ENCODE measurements at places on chromosomes 7 and 10. TPM values are rescaled to one million over a fixed set of nuclear protein-coding genes. Genes with fewer than 3 reads are reported as not detected.

Gene UBE3C
- total RNA-seq = 48.2 TPM

GRCh38 chr7:66604198-66604597 is 24.5 kb upstream of the KCTD7 start:
- no peaks in the 10 kb centered on the region for H3K36me3 ChIP-seq
- H3K4me3 ChIP-seq = no peak overlapping the region
- H3K27me3 ChIP-seq = no peaks in the 10 kb centered on the region
- DNase-seq = no peak

Gene LRIT1
- not detected for total RNA-seq

GRCh38 chr10:4656576-4657194 is 169.3 kb upstream of the AKR1E2 start:
- H3K36me3 ChIP-seq = no peaks in the 10 kb centered on the region
- no peak overlapping the region for H3K4me3 ChIP-seq
- DNase-seq = no peak
- no peaks in the 10 kb centered on the region for H3K27me3 ChIP-seq
- H3K4me1 ChIP-seq = no peaks in the 10 kb centered on the region

DNA sequence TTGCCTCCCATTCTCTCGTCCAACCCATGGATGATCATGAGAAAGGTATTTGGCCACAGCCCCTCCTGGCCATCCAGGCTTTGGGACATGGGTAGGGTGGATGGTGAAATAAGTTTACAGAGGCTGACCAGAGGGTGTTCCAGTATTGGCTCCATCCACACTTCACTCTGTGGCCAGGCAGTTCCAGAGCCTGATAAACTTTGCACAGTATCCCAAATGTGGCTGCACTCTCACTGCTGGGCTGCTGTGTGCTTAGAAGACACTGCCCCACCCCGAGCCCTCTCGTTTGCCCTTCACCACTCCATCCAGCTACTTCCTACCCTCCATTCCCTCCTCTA is 72.0 kb upstream of the ZMIZ1 start:
- no peaks in the 10 kb centered on the region for H3K36me3 ChIP-seq
- no peak overlapping the region for H3K4me3 ChIP-seq
- H3K4me1 ChIP-seq = peaks cover 6% of the 10 kb centered on the region
- H3K27me3 ChIP-seq = peaks cover 4% of the 10 kb centered on the region
- DNase-seq = no peak

- H3K27ac ChIP-seq = no peak overlapping the region
- no peaks in the 10 kb centered on the region for H3K36me3 ChIP-seq
- H3K27me3 ChIP-seq = no peaks in the 10 kb centered on the region
- no peak for DNase-seq
- no peaks in the 10 kb centered on the region for H3K4me1 ChIP-seq
- no peak overlapping the region for H3K4me3 ChIP-seq
Measured at GRCh38 chr7:123244768-123245167, 45.0 kb upstream of the SLC13A1 start.

- H3K36me3 ChIP-seq = no peaks in the 10 kb centered on the region
- no peak for DNase-seq
- no peaks in the 10 kb centered on the region for H3K4me1 ChIP-seq
- no peak overlapping the region for H3K27ac ChIP-seq
- no peak overlapping the region for H3K4me3 ChIP-seq
Measured at GRCh38 chr10:14823966-14824365, 13.9 kb downstream of the CDNF start.

Gene FAM25C
- total RNA-seq = not detected

Gene TSPAN14
- total RNA-seq = 31.7 TPM

DNA sequence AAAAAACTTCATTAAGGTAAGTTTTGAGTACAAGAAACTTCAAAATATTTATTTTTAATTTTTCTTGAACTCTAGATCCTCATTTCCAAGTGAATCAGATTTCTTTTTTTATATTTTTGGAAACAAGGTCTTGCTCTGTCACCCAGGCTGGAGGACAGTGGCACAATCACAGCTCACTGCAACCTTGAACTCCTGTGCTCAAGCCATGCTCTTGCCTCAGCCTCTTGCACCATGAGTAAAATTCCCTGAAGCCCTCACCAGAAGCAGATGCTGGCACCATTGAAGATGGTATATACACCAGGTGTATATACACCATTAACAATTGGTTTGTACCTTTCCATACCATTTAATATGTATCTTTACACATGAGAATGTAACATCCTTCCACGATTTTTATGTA is 45.1 kb upstream of the ODAD2 start:
- no peak overlapping the region for H3K4me3 ChIP-seq
- H3K36me3 ChIP-seq = no peaks in the 10 kb centered on the region
- no peaks in the 10 kb centered on the region for H3K27me3 ChIP-seq
- no peaks in the 10 kb centered on the region for H3K4me1 ChIP-seq
- H3K27ac ChIP-seq = no peak overlapping the region

Gene TAS2R5
- 0.45 TPM for total RNA-seq

DNA sequence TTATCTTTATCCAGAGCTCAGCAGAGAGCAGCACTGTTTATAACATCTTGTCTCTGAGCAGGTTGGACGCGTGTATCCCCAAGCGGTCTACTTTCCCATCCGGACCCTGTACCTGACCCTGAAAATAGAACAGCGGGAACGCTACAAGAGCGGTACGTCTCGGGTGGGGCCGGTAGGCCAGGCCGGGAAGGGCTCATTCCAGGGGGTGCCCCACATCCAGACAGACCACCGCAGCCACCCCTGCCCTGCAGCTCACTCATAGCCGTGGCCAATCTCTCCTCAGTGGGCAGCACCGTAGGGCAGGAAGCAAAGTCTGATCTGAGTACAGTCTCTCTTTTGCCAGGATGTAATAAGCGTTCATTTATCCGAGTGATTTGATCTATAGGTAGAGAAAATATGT is 113.7 kb downstream of the TRRAP start:
- H3K27ac ChIP-seq = no peak overlapping the region
- peaks cover 51% of the 10 kb centered on the region for H3K36me3 ChIP-seq
- H3K4me1 ChIP-seq = peaks cover 13% of the 10 kb centered on the region
- H3K27me3 ChIP-seq = no peaks in the 10 kb centered on the region

- no peaks in the 10 kb centered on the region for H3K4me1 ChIP-seq
- H3K36me3 ChIP-seq = no peaks in the 10 kb centered on the region
- no peak overlapping the region for H3K4me3 ChIP-seq
- H3K27me3 ChIP-seq = no peaks in the 10 kb centered on the region
Measured at GRCh38 chr7:145036604-145037405, 201.0 kb upstream of the TPK1 start.

GRCh38 chr7:75756991-75757676 is 14.9 kb downstream of the CCL26 start:
- no peaks in the 10 kb centered on the region for H3K4me1 ChIP-seq
- H3K36me3 ChIP-seq = no peaks in the 10 kb centered on the region
- no peak overlapping the region for H3K27ac ChIP-seq
- no peak for DNase-seq

Gene HOXA11
- total RNA-seq = not detected

DNA sequence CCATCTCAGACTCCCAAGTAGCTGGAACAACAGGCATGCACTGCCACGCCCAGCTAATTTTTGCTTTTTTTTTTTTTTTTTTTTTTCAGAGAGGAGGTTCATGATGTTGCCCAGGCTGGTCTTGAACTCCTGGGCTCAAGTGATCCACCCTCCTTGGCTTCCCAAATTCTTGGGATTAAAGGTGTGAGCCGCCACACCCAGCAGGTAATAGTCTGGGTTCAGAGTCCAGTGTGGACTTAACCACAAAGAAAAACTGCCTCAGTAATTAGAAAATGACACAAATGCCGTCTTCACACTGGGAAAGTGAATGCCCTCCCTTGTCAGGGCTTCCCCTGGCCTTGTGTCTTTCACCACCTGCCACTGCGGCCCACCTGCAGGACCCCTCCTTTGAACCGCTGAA is 101.1 kb downstream of the RAB11FIP2 start:
- H3K27ac ChIP-seq = no peak overlapping the region
- H3K36me3 ChIP-seq = no peaks in the 10 kb centered on the region
- no peak for DNase-seq
- no peak overlapping the region for H3K4me3 ChIP-seq
- no peaks in the 10 kb centered on the region for H3K4me1 ChIP-seq
- H3K27me3 ChIP-seq = no peaks in the 10 kb centered on the region

- no peaks in the 10 kb centered on the region for H3K4me1 ChIP-seq
- no peaks in the 10 kb centered on the region for H3K27me3 ChIP-seq
- H3K4me3 ChIP-seq = no peak overlapping the region
- no peak overlapping the region for H3K27ac ChIP-seq
Measured at GRCh38 chr7:89458114-89458513, 662.6 kb upstream of the TEX47 start.

- H3K4me3 ChIP-seq = peak overlapping the region; percentile 100
- DNase-seq = no peak
- no peak overlapping the region for H3K27ac ChIP-seq
- H3K36me3 ChIP-seq = no peaks in the 10 kb centered on the region
- no peaks in the 10 kb centered on the region for H3K27me3 ChIP-seq
Measured at GRCh38 chr7:139230023-139230422, 1.0 kb upstream of the UBN2 start.

DNA sequence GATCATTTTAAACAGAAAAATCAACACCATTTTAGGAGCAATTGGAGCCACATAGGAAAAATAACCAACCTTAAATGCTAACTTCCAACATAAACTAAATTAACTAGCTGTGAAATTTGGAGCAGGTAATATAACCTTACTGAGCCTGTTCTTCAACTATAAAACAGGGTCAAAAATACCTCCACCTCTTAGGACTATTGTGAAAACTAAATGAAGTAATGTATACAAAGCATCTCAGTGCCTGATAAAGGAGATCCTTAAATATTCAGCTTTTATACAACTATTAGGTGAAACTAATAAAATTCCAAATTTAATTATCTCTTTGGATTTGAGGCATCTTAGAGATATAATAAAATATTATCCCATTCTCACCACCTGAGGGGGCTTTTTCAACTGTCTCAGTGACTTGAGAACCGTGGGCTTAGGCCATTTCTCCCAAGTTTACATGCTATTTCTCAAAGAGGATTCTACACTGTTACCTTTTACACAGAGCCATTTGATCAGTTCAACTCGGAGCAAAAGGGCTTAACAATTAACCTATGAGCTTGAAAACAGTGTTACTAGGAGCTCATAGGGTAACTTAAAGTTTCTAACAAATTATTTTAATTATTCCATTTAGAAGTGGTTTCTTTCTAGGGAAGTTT is 165.0 kb upstream of the ASAH2 start:
- DNase-seq = no peak
- H3K27me3 ChIP-seq = no peaks in the 10 kb centered on the region
- H3K4me3 ChIP-seq = peak overlapping the region; percentile 64
- H3K36me3 ChIP-seq = no peaks in the 10 kb centered on the region
